Smooth muscle cell of the brain vasculature (primary cell): ENCODE measurements at places on chromosomes 13 and 19.

DNA sequence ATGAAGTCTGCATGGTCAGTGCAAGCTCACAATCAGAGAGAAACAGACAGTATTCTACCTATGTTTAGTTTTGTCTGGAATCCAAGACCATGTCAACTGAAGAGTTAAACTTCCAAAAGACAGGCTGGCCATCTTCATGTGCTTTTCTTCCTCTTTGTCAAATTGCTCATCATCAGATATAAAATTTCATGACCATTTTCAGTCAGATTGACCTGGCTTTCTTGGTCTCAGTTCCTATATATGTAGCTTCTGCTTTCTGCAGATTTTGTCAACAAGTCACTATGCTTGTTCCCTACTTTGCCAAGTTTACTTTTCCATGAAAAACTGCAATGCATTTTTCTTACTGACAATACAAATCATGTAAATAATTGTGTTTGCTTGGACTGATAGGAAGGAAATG is 13.9 kb downstream of the SLC46A3 start:
- DNase-seq, result no peak

GRCh38 chr13:40769970-40770369 is 1.0 kb downstream of the MRPS31 start:
- no peak for DNase-seq

DNA sequence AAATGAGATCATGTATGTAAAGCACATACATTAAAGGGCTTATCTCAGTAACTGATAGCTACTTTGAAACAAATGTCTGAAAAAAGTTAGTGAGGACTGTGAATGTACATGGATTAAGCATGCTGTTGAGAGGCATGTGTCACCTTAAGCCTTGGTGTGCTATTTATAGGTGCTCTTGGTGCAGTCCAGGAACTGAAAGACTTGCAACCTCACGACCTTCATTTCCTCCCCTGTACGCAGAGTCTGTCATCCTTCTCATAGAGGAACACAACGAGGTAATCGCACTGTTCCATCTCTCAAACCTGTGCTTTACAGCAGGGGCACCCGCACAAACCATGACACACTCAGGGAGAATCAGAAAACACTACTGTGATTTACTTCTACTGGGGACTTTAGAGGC is 65.6 kb downstream of the UFM1 start:
- DNase-seq, result no peak

DNA sequence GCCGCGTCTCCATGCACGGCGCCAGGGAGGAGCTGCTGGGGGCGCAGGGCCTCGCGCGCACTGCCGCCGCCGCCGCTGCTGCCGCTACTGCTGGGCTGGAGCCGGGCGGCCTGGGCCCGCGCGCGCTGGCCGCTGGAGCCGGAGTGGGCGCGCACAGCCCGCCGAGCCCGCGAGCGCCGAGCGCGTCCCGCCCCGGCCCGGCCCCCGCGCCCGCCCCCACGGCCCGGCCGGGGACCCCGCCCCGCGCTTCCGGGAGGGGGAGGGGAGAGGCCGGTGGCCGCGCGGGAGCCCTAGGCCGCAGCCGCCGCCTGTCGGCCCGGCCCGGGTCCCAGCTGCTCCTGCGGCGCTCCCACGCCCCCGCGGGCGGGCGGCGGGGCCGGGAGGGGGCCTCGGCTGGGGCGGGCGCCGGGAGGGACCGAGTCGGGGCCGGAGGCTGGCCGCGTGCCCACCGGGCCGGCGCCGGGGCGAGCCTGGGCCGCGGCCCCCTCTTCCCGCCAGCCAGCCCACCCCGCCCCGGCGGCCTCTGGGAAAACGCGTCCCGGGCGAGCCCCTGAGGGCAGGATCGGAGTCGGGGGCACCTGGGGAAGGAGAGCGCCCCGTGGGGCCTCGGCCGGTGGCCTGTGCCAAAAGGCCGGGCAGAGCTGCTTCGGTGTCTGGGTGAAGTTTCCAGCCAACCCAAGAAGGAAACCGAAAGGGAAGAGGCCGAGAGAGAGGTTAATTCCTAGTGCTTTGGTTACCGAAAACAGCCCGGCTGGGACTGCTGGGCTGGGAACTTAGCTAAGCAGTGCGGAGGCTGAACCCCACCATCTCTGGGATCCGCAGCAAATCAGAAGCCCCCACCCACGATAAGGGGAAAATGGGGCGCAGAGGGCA is at the start of gene STK24:
Gene STK24 (minus strand): TSS at position 145 of the 873 bp plus-strand sequence. CDS start 321 bp downstream, outside the sequence.
- no peak for DNase-seq

GRCh38 chr19:46574533-46574932 is 26.6 kb upstream of the CALM3 start:
- DNase-seq, result no peak

- no peak for DNase-seq
These were observed 99.6 kb downstream of the ING1 start for GRCh38 chr13:110812869-110813645.

DNA sequence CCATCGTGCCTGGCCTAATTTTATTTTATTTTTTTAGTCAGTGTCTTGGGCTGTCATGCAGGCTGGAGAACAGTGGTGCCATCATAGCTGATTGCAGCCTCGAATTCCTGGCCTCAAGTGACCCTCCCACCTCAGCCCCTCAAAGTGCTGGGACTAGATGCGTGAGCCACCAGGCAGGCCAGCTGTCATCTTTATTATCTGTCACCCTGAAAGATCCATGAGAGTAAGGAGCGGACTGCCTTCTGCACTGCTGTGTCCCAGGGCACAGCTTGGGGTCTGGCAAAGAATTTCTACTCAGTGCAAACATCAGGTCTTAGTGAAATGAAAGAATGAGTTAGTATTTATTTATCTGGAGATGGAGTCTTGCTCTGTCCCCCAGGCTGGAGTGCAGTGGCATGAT is 9.5 kb upstream of the TLE5 start:
- DNase-seq, result no peak

DNA sequence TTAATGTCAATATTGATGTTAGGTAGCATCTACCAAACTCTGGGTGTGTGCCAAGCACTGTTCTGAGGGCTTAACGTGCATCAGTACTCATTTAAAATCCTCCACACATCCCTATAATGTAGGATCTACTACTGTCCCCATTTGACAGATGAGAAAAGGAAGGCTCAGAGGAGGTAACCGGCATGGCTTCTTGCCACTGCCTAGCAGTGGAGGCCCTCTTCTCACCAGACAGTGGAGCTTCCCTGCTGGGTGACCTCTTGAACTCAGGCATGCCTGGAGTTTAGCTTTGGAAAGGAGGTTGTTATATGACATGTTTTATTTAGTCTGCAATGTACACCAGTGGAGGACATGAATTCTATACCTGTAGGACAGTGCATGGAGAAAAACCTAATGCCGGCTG is 2.1 kb downstream of the SPATA13 start:
- DNase-seq, result no peak
